ENCODE measurements at places on chromosomes 7 and 10.
A peak's percentile ranks its signal among the peaks of the same experiment; 100 is the strongest.

- DNase-seq: no peak
These were observed 10.0 kb downstream of the LAMB4 start for GRCh38 chr7:108120196-108120595.

DNA sequence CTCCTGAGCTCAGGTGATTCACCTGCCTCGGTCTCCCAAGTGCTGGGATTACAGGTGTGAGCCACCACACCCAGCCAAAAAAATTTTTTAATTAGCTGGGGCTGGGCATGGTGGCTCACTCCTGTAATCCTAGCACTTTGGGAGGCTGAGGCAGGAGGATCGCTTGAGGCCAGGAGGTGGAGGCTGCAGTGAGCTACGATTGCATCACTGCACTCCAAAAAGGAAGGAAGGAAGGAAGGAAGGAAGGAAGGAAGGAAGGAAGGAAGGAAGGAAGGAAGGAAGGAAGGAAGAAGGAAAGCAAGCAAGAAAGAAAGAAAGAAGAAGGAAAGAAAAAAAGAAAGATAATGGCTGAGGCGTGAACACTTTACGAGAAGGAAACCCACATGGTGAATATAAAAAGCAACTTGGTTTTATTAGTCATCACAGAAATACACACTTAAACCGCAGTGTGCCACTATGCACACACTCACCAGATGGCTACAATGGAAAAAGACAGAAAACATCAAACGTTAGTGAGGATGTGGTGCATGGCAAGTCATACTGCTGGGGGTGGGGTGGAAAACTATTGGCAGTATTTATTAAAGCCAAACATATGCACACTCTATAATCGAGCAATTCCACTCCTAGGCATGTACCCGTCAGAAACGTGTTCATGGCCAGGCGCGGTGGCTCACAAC is 4.4 kb upstream of the CCL26 start:
- no peak for DNase-seq

- no peak for DNase-seq
These were observed 10.0 kb upstream of the GTF2IRD1 start for GRCh38 chr7:74443543-74444247.

DNA sequence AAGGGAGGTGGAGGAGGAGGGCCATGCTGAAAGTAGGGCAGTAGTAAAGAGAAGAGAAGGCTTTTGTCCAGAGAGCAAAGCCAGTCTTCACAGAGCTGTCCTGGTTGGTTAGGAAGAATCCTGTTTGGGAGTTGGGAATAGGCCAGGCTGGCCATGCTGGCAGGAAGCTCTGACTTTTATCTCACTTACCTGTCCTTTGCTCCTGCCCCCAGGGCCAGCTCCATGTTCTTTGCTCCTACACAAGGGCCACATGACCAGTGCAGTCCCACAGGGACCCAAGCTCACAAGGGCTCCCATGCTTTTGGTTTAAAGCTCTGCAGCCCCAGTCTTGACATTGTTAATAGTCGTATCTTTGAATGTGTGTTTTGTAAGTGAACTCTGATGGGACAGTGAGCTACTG is 161.6 kb upstream of the KMT2E start:
- DNase-seq: no peak

DNA sequence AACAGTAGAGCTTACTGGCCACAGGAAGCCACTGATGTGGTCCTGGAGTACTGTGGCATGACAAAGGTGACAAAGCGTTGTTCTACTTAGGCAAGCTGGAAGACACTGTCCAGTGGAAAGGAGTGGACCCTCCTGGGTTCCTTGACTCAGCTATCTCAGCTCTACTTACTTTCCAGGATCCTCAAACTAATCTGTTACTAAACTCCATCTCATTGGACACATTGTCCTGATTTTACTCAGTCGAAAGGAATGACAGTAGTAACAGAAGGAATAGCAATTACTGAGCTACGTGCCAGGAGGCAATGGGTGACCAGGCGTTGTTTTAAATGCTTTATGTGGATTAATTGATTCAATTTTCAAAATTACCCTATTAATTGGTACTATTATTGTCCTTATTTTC is 41.6 kb downstream of the ABLIM1 start:
- DNase-seq: no peak

GRCh38 chr10:8114741-8115617 is 60.5 kb downstream of the GATA3 start:
- DNase-seq: no peak

DNA sequence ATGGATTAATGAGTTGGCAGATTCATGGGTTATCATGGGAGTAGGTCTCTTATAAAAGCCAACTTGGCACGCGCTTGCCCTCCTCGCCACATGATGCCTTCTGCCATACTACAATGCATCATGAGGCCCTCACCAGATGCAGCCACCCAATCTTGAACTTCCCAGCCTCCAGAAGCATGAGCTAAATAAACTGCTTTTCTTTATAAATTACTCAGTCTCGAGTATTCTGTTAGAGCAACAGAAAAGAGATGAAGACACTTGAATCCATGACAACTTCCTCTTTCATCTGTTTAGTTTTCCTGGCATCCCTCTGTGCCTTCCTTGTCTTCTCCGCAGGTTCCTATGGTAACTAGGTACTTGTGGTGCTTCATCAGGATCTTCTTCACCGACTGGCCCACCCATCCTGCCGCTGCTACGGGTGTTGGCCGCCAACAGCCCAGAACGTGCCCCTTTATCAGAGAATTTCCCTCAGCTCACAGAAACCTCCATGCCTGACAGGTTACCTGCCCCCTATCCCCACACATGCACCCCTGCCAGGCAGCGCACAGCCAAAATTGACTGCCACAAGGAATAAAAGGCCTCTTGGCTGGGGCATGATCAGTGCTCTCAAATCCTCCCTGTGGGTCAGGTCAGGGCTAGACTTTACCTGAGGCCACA is 28.0 kb upstream of the PPIF start:
- no peak for DNase-seq

DNA sequence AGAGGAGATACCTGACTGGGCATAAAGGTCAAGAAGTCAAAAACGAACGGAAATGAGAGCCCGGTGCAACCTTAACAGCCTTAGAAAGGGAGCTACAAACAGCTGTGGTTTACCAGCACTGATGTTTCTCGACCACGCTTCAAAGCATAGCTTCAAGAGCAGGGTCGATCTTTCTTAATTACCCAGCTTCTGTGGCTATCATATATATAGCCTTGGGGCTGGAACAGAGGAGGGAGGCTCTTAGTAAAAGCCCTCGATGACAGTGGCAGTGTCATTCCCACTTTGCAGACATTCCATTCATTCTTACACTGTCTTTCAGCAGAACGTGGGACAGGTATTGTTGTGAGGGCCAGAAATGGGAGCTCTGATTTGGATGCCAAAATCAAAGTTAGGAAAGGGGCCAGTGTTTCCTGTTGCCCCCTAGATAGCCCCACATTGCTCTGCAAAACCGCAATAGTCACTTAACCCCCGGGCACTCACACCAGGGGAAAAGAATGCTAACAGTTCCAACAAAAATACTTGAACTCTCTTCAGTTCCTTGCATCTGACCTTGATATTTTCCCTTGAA is 141.5 kb downstream of the MTPAP start:
- no peak for DNase-seq

- no peak for DNase-seq
These were observed 111.6 kb downstream of the C10orf90 start for GRCh38 chr10:126558881-126559280.

DNA sequence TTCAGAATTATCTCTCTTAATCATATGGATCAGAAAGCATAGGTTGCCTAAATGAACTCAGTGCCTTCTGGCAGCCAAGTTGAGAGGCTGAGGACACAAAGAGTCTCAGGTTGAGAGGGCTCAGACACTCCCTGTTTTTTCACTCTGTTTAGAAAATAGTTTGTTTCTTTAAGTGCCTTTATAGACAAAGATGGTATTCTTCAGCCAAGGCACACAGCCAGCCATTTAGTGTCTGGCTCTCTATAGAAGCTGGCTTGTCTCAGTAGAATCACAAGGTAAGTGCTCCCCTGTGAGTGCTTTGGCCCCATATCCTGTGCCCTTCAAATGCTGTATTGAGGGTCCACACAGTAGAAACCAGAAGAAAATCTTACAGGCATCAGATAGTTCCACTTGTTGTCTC is 3.6 kb downstream of the GPR158 start:
- no peak for DNase-seq

DNA sequence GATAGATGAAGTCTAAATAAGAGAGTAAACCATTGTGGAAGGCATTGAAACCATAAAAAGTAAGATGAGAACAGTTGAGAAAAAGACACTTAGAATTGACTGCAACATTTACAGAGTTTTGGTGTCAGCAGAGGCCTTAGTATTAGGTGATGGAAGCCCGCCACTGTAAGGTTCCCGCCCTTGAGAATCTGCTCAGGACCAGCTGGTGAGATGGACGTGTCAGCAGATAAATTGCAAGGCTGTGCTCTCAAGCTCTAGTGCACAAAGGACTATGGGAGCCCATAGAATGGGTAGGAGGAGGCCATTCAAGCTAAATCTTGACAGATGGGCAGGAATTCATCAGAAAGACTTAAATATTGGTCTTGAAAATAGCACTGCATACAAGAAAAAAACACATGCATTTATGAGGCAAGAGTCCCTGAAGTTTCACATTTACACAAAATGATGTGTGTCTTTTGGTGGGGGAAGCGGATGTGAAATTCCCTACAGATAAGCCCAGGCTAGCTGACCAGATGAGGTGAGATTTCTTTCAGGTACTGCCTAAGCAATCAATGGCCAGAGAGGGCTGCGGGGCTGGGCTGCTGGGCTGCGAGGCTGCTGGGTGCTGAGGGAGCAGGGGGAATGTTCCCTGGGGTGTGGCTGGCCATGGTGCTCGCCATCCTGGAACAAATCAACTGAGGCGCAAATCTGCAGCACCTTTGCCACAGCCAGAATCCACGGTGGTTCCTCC is 42.5 kb downstream of the SYPL1 start:
- no peak for DNase-seq

GRCh38 chr7:157606140-157606539 is 269.3 kb downstream of the DNAJB6 start:
- no peak for DNase-seq

DNA sequence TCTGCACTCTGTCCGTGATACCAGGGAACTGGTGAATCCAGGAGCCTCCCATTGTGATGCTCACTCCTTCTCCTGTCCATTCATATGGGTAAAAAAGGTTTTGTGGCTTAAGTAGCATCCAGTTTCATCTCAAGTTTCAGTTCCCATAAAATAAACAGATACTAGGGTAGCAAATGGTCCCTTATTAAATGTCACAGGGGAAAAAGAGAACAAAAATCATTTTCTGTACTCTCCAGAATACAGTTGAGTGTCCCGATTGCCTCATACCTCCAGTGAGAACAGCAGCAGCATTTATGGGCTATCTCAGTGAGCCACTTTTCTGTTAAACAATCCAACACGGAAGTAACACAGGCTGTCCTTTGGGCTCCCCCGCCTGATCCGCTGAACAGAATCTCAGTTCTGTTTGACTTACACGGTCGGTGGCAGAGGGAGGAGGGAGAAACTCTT is 179.6 kb downstream of the CELF2 start:
- peak; percentile 35 for DNase-seq

DNA sequence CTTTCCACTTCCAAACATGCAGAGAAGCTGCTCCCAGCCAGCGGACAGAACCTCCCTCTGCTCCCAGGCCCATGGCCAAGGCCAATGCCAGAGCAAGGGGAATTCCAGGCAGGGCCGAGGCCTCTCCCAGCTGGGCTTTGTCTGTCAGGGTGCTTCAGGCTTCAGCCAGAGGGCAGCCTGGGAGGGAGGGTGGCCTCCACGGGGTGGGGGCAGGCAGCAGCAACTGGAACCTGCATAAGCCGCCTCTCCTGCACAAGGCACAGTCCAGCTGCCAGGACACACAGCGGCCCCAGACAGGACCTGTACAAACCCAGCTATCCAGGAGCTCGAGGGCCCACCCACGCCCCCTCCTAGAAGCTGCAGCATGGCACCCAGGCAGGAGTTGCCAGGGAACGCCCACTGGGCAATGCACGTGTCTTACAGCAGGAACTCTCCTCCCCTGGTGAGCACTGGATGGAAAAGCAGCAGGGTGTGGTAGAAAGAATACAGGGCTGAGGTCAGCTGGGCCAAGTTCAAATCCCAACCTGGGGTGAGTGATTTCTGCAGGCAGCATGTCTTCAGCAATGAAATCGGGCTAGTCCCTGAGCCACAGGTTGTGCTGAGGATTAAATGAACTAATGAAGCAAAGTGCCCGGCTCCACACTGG is 7.6 kb downstream of the FAM53B start:
- DNase-seq: no peak

DNA sequence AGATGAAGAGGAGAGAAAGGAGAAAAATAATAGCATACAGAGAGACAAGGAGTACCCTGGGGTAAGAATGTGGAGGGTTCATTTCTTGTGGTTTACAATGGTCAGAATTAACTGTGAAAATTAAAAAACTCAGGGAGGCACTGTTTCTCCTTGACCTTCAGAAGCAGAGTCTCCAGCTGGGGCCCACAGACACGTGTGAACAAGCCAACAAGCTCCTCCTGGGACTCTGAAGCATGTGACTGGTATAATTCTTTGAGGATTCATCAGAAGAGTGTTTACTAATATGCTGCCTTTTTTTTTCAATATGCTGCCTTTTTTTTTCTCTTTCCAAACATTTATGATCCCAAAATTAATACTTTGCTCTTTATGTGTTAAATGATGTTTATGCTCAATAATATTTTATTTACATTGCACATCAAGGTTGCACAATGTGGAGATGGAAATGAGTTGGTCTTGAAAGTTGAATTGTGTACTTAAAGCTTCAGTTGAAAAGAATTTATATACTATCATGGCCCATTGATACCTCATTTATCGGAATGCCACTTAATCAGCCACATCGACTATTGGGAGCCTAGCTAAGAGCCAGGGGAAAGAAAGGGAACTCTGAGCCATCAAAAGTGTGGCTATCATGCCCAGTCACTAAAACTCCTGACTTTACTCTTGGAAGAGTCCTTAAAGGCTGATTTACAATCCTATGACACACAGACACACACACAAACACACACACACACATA is 134.7 kb upstream of the RHOBTB1 start:
- DNase-seq: no peak

DNA sequence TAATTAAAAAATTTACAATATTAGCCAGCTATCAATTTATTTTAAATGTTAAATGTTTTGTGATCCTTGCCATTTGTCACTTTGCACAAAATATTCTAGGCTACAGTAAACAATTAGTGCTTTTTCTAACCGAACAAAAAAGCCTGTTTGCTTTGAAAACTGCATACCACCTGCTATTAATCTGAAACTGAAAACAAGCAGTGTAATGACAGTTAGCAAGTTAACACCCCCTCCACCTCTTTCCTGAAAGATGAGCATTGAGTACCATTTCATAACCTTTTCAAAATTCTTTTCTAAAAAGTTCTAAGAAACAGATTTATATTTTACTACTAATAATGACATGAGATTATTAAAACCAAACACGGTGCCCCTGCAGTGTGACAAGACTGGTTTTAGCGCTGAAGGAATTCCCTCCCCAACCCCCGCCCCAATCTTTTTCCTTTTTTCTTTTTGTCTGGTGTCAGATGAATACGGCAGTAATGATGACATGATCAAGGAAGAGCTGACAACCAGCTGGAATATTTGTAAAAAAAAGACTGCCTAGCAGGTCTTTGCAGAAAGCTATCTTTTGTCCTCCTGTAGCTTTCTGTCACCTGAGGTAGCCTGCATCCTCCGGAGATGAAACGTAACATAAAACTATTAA is 175.6 kb downstream of the CHCHD3 start:
- no peak for DNase-seq
